AML-193 (cell line): ENCODE measurements at places on chromosomes 5 and 9.

DNA sequence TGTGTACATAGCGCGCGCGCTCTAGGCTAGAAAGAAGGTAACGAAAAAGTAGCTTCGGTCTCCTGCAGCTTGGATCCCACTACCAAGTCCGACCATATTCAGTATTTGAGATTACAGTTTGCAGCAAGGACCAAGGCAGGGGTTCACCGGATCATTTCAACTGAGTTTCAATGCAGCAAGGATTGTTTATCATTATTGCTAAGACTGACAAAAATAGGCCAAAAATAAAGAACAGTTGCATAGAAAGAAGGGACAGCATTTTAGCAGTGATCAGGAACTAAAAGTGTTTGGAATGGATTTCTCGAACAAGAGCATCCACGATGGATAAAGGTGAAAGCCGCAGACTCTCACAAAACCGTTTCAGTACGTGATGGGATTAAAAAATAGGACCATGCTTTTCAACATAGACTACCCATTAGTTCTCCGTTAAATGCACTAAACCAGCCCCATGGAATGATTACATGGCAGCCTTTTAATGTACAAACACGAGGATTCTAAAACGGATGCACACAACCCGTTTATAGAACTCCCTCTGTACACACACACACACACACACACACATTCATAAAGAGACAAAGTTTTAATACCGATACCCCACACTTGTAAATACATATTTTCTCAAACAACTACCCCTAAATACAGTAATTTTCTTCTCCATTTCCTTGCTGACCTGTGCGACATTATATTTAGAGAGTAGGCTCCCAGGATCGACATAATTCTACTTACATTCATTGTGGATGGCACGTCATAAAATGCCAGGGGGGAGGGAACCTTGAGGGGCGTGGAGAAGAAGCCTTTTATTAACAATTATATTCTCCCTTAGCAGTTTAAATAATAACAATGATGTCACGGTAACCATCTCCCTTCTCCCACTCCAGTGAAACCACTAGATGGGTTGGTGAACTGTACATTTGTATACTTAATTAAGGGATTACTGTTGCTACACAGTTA lies 197.1 kb downstream of the MEF2C start:
- DNase-seq, result no peak

- DNase-seq, result no peak
Measured at GRCh38 chr9:130987738-130988399, 21.1 kb upstream of the LAMC3 start.

GRCh38 chr9:4463824-4464223 lies 26.4 kb upstream of the SLC1A1 start:
- DNase-seq, result no peak

DNA sequence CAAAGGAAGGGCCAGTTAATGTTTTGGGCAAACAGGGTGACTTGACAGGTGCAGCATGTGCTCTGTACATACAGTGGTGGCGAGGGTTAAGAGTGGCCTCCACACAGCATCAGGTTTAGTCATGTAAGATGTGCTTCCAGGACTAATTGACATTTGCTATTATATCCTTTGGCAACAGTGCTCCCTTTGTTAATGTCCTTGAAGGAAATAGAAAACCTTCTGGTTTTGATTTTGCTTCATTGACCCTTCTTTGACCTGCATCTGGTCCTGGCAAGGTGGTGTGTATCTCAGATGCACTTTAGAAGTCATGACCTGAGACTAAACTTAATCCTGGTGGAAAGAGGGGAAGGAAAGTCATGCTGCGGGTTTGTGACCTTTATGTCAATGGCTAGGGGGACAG lies 440.0 kb downstream of the ENC1 start:
- DNase-seq, result no peak

- no peak for DNase-seq
Measured at GRCh38 chr9:90296539-90296938, 346.1 kb downstream of the DIRAS2 start.

DNA sequence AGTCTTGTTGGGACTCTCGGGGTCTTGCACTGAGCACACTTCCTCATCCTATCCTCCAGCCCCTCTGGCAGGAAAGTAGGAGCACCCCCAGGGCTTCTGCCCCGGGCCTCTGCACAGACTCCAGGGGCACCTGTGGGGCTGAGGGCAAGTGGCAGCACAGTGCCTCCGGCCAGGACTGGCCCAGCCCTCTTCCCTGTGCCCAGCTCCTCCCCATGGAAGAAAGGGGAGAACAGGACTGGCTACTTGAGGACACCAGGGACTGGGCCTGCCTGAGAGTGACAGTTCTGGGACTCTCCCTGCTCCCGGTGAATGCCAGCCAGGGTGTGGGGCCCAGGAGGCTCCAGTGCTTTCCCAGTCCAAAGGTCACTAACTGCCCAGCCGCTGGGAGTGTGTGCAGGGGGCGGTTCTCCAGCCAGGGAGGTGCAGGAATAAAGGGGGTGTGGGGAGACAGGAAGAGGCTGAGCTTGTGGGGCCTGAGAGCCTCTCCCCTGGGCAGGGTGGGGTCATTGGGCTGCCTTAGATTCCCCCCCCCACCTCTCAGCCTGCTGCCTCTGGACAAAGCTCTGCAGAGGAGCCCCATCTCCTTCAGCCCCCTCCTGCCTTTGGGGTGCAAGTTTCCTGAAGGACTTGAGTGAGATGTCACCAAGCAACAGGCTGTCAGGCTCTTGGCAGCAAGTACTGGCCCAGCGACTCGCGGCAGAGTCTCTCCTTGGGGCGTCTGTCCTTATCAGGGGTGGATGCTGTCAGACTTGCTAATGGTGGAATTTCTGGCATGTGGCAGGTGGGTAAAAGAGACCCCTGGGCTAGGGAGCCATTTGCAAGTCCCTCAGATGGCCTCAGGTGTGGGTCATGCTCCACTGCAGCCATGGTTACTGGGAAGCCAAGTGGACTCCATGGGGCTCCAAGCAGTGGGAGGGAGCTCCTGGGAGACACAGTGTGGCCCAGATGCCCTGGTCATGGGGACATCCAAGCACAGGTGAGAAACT lies 19.1 kb upstream of the JADE2 start:
- no peak for DNase-seq
